ENCODE measurements at places on chromosomes 5 and 9.

DNA sequence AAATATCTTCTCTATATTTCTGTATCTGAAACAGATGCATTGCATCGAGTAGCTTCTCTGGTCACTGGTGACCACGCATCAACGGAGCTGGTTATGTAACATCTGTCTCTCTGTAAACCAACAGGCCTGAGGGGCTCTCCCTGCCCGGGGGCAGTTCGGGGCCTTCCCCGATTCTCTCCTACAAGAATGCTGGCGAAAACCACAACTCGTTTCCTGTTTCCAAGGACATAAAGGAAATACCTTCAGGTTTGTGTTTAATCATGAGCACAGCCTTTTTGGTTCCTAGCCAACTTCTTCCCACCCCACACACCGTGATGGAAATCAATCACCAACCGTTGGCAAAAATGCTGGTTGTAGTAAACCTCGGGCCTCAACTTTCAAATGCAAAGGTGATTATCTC lies 25.1 kb downstream of the GDNF start:
- DNase-seq: no peak

DNA sequence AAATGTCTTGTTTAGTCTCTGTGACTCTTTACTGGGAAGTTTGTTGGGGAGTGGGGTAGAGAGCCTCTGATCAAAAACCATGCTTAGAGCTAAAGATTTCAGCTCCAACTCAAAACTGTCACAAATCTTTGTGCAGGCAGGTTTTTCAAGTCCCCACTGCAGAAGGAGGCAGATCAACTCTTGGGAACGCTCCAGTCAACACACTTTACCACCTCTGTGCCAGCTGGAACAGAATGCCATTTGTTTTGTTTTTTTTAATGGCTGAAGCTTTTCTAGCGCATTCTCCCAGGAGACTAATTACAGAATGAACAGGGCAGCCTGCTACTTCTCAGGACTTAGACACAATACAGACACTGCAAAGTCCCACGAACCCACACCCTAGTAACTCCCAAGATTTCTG lies 17.9 kb upstream of the LHX6 start:
- no peak for DNase-seq

GRCh38 chr9:100120286-100120685 lies 21.2 kb downstream of the INVS start:
- no peak for DNase-seq

- DNase-seq: no peak
Observed at GRCh38 chr9:119596703-119597102, 227.5 kb upstream of the BRINP1 start.

DNA sequence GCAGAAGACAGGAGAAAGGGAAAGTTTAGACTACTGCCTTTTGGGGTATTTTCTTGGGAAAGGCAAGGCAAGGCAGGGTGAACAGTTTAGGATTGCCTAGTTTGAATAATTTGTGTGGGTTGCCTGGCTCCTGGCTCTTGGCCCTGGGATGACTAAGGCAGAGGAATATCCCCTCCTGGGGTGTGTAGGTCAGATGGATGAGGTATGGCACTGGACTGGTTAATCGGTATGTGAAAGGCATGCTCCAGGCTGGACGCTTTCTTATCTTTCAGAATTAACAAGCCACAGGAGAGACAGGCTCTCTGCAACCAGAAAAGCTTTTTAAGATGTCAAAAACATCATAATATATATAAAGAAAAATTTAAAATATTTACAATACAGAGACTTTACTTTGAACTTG lies 58.6 kb downstream of the STARD4 start:
- DNase-seq: no peak

- DNase-seq: no peak
Observed at GRCh38 chr5:1706021-1706420, 93.6 kb downstream of the MRPL36 start.

- no peak for DNase-seq
Observed at GRCh38 chr9:100554935-100555401, 22.9 kb upstream of the CAVIN4 start.

DNA sequence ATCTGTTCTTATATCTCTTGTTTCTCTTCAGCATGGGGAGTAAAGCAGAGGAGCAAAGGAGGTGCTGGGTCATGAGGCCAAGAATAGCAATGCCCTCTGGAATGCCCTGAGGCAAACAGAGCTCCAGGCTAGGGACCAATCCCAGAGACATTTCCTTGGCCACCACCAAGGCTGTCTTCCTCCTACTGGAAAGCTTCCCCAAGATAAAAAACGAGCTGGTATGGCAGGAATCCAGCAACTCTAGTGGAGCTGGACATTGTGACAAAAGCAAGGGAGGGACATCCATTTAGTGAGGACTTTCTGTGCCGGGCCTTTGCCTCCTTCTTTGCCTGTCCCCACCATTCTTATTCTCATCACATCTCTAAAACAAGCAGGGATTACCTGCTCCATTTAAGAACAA lies 161.6 kb downstream of the ASTN2 start:
- DNase-seq: no peak

DNA sequence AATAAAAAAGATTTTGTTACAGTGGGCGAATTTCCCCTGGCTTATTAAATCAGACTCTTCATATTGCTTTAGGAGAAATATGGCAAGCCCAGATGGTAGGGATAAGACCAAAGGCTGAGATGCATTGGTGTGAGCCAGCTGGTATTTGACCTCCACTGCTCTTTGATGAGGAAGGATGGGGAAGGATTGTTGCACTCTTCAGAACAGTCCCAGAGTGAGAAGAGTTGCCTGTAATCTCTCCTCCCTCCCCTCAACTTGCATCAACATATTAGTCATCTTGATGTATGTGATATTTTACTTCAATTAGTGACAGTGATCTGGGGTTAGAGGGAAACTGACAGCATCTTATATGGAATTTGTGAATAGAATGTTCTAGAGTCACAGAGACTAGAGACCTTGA lies 136.6 kb downstream of the ADAMTS12 start:
- DNase-seq: no peak

DNA sequence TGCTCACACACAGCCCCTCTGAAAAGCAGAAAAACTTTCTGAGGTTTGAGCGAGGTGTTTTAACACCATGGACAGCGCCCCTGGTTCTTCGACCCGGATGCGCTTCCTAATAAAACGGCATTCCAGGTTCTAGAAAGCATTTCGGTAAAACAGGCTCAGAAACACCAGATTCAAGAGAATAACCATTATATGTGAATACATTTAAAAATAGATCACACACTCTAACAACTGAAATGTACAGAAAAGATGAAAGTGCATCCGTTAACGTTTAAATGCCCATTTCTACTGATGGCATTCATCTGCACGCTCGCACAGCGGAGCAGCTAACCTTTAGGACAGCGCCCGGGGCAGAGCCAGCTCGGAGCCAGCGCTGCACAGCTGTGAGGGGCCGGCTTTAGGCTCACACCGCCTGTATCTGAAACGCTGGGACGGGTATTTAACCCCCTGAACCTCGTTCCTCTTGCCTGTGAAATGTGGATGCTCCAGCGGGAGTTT lies 26.3 kb upstream of the TENT4A start:
- no peak for DNase-seq

GRCh38 chr5:151581347-151581746 lies 9.8 kb downstream of the FAT2 start:
- no peak for DNase-seq

GRCh38 chr9:84300271-84300670 lies 40.3 kb downstream of the SLC28A3 start:
- no peak for DNase-seq

- no peak for DNase-seq
Observed at GRCh38 chr5:77143998-77144836, 57.1 kb upstream of the ZBED3 start.

DNA sequence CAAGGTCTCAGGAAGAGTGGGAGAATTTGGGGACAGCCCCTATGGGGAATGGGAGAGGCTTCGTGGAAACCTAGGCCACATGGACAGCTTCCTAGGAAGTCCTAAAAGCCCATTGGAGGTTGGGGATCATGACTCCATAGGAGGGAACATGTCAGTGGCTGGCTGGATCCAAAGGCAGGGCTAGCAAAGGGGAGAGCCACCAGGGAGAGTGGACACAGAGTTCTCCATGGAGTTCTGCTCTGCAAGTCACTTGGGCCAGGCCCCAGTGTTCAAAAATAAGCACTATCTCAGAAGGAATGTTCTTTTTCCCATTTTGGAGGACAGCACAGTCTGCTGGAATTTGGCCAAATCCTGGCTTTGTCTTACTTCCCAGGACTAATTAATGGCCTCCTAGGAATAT lies 140.6 kb upstream of the RAD23B start:
- DNase-seq: no peak

- no peak for DNase-seq
Observed at GRCh38 chr5:150153957-150154617, 1.6 kb downstream of the PDGFRB start.

DNA sequence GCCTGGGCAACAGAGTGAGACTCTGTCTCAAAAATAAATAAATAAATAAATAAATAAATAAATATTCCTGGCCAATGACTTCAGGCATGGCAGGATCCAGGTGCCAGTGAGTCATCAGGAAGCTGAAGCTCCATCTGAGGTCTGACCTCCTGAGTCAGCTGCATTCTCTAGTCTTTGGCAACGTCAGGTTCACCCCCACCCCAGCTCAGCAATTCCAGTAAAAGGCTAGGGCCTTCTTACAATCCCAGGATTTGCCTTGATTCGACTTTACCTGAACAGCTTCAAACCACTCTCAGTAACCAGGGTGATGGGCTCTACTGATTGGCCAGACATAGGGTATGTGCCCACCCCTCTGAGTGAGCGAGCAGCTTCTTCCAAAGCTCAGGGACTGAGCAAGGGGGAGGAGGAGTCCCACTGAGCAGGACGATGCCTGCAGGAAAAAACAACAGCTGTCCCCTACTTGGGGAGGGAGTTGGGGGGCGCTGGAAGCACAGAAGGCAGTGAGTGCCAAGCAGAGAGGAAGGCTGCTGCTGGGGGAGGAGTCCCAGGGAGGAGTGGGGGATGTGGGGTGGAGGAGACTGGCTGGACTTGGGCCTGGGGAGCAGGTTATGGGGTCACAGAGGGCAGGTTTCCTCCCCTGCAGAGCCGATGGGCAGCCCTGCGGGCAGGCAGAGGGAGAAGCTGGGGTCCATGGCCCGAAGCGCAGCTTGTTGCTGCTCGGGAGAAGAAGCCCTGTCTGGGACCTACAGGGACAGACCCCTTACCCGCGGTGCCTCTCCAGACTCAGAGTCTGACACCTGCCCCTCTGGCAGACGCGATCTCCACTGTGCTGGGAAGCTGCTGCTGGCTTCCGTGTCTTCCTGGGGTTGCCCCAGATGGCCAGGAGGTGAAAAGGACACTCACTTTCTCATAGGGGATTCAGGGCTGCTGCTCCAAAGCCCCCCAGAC lies 25.9 kb upstream of the UNC5A start:
- no peak for DNase-seq

GRCh38 chr9:127751269-127752054 lies 16.4 kb upstream of the TOR2A start:
- DNase-seq: no peak

DNA sequence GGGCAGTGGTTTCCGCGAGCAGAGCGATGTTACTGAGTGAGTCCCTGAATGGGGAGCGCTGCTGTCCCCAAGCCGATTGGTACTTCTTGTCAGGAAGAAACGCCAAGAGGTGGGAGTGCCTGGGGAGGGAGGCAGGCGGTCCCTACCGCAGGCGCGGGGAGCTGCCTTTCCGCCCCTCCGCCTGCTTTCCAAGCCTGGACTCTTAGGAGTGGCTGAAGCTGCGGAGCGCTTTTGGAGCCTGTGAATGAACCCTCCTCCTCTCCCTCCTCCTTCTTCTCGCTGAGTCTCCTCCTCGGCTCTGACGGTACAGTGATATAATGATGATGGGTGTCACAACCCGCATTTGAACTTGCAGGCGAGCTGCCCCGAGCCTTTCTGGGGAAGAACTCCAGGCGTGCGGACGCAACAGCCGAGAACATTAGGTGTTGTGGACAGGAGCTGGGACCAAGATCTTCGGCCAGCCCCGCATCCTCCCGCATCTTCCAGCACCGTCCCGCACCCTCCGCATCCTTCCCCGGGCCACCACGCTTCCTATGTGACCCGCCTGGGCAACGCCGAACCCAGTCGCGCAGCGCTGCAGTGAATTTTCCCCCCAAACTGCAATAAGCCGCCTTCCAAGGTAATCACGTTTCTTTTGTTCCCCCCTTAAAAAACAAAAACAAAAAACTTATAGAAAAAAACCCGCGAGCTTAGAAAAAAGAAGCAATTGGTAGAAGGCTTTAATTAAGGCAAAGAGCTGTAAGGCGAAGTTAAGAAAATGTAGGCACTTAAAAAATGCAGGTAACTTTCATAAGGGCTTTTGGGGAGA lies at the start of gene VCAN:
Gene VCAN, plus strand, starts transcription at position 340 of the 808 bp plus-strand sequence. CDS start 11,775 bp downstream, outside the sequence.
- DNase-seq: peak; percentile 62

- DNase-seq: no peak
Observed at GRCh38 chr9:26057050-26057449, 378.8 kb upstream of the TUSC1 start.

DNA sequence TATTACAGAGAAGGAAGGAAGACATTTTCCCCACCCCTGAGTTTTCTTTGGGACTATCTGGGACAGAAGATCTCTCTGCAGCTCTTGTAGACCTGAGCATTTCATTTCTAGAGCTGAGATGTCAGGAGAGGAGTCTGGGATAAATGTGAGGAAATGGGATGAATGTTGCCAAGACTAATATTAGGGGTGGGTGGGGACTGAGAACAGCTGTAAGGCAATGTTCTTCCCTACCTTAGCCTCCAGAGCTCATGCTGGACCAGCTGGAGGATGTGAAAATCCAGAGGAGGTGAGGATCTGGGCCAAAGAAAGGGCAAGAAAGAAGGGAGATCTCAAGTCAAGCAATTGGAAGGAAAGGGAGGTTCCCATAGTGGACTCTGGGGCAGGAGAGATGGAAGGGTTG lies 23.1 kb upstream of the FOXD1 start:
- DNase-seq: no peak

GRCh38 chr9:16626577-16627130 lies 243.8 kb downstream of the BNC2 start:
- DNase-seq: no peak

- no peak for DNase-seq
Observed at GRCh38 chr5:145976431-145977155, 40.2 kb downstream of the SH3RF2 start.

- DNase-seq: no peak
Observed at GRCh38 chr9:88998503-88998902, 7.2 kb downstream of the S1PR3 start.

GRCh38 chr5:24598956-24599355 lies 45.8 kb downstream of the CDH10 start:
- no peak for DNase-seq

GRCh38 chr5:172050080-172050479 lies 43.6 kb upstream of the FBXW11 start:
- DNase-seq: no peak

DNA sequence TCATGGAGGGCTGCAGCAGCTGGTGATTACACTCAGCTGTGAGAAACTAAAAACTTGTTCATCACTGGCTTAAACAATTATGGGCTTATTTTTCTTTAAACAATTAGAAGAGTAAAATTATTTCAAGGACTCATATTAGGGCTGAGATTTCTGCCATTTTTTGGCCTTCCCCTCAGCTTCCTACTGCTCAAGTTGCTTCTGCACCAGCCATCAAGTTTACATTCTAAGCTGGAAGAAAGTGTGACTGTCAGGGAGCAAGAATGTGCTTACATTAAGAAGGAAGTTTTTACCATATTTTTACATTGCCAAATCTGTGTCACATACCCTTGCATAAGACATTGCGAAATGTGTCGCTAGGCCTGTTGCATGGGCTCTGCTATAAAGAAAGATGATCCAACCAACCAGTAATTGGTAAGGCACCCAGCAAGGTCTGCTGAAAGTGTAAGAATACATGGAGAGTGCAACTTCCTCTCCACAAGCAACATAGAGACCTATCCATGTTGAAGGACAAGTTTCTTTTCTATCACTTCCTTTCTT lies 260.3 kb upstream of the CDH10 start:
- DNase-seq: no peak

Measured in NCI-H510A (cell line).